ENCODE measurements at places on chromosomes 5 and 9. TPM values are rescaled to one million over a fixed set of nuclear protein-coding genes. Genes with fewer than 3 reads are reported as not detected.

Gene FAM221B
- not detected for total RNA-seq

GRCh38 chr9:77759391-77759790 is 111.3 kb upstream of the GNA14 start:
- H3K4me3 ChIP-seq = no peak overlapping the region
- H3K4me1 ChIP-seq = peaks cover 8% of the 10 kb centered on the region
- no peaks in the 10 kb centered on the region for H3K27me3 ChIP-seq
- DNase-seq = no peak
- H3K27ac ChIP-seq = no peak overlapping the region

DNA sequence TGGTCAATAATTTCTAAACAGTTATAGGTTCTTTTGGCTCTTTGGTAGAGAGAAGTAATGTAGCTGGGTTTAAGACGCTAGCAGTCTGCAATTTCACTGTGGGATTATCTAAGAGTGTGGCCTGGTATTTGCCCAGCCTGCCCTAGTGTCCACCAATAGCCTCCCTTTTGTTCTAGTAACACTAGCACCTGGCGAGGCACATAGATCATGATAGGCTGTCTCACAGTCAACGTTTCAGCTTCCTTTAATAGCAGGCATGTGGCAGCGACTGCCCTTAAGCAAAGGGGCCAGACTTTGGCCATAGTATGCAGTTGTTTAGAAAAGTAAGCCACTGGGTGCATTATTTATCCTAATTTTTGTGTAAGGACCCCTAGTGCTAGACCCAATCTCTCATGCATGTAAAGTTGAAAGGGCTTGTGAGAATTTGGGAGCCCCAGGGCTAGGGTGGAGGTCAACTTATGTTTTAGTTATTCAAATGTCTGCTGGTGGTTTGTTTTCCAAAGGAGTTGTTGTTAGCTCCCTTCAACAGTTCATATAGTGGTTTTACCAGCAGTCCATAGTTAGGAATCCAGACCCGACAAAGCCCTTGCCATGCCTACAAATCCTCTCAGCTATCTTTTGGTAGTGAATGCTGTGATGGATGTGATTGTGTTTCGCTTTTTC is 274.3 kb downstream of the HTR1A start:
- H3K4me3 ChIP-seq = no peak overlapping the region
- no peaks in the 10 kb centered on the region for H3K4me1 ChIP-seq
- no peak for DNase-seq
- no peaks in the 10 kb centered on the region for H3K36me3 ChIP-seq
- H3K27me3 ChIP-seq = no peaks in the 10 kb centered on the region

Gene TSSK1B
- not detected for total RNA-seq

GRCh38 chr9:74662674-74663073 is 165.5 kb downstream of the RORB start:
- no peak overlapping the region for H3K27ac ChIP-seq
- H3K4me1 ChIP-seq = no peaks in the 10 kb centered on the region
- no peaks in the 10 kb centered on the region for H3K36me3 ChIP-seq
- DNase-seq = no peak

- no peaks in the 10 kb centered on the region for H3K4me1 ChIP-seq
- no peak overlapping the region for H3K27ac ChIP-seq
- DNase-seq = no peak
- no peak overlapping the region for H3K4me3 ChIP-seq
These were observed 61.2 kb downstream of the TMEM232 start for GRCh38 chr5:110665184-110665726.
